ENCODE measurements at places on chromosomes 12 and 14.

GRCh38 chr12:122356192-122356635 is 66.3 kb downstream of the CLIP1 start:
- peak; percentile 72 for DNase-seq

- DNase-seq, result no peak
Observed at GRCh38 chr12:132466241-132467201, 23.4 kb upstream of the FBRSL1 start.

DNA sequence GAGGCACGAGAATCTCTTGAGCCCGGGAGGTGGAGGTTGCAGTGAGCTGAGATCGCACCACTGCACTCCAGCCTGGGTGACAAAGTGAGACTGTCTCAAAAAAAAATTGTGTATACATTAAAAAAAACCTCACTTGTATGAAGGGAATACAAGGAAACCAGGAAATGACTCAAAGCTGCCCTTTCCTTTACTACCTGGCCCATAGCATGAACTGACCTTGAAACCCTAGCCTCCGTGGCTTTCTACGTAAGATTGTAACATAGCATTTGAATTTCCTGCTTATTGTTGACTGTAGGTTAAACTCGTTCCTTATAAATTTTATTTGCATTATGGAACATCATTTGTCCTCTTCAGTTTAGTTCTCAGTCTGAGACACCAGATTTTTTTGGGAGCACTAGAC is 9.1 kb upstream of the DDX47 start:
- DNase-seq, result no peak

- DNase-seq, result no peak
Observed at GRCh38 chr14:25933731-25934130, 664.1 kb downstream of the NOVA1 start.

DNA sequence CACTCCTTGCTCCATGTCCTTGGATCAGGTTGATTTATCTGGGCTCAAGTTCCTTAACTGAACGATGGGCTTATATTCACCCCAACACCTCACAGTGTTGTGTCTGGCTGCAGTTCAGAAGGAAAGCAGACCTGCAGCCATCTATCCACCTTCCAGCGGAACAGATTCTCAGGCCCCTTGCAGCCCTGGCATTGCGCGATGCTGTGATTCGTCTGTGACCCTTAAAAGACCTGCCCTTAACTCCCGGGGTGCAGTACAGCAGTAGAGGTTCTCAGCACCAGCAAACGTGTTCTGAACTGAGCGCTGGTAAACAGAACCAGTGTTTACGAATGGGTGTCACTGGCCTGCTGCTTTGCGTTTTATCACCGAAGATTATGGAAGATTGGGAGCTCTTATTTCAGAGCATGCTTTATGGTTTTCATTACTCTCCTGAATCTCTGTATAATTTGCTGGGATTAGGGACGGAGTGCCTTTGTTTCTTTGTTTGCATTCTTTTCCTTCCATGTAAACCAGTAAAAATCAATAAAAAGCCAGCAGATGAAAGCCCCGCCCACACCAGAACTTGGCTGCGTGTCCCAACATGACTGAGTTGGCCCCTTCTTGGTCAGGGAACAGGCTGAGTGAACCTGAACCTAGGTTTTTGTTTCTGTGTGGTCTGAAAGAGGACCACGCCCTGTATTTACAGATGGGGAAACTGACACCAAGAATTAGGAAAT is 286.7 kb upstream of the CRY1 start:
- DNase-seq, result no peak

DNA sequence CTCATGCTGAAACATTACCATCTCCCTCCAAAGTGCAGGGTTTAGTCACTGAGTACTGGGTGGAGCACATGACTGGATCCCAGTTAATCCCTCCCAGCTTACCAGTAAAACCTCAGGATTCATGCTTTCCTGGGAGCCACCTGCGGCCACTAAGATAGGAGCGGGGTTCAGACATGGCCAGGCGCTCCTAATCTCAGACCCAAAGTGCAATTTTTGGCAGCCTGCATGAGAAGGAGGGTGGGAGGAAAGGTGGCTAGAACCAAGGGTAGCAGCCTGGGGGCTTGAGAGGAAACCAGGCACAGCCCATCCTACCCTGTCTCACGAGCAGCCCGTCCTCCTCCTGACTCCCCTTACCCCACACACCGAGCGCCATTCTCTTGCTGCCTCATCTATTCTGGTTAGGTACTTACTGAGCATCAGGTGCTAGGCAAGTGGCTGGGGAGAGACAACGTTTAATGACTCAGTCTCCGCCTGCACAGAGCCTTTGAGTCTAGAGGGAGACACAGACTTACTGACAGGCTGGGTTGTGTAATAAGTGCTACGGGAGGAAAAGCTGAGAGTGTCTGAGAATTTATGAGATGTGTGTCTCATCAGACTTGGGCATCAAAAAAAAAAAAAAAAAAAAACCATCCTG is 9.9 kb downstream of the GPRC5A start:
- peak; percentile 20 for DNase-seq

DNA sequence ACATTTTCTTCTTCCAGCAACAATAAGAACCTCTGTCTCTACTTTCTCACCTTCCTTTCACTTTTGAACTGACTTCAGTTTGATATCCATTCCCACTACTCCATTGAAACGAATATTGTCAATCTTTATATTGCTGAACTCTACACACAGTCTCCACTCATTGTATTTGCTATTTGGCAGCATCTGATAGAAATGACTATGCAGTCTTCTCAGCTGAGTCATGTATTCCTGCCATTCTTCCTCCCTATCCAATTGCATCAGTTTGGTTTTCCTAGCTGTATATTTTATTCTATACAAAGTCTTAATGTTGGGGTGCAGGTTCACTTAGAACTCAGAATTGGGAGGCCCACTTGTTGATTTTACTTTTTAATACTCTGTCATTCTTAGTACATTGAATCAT is 107.5 kb upstream of the CPNE8 start:
- DNase-seq, result no peak

DNA sequence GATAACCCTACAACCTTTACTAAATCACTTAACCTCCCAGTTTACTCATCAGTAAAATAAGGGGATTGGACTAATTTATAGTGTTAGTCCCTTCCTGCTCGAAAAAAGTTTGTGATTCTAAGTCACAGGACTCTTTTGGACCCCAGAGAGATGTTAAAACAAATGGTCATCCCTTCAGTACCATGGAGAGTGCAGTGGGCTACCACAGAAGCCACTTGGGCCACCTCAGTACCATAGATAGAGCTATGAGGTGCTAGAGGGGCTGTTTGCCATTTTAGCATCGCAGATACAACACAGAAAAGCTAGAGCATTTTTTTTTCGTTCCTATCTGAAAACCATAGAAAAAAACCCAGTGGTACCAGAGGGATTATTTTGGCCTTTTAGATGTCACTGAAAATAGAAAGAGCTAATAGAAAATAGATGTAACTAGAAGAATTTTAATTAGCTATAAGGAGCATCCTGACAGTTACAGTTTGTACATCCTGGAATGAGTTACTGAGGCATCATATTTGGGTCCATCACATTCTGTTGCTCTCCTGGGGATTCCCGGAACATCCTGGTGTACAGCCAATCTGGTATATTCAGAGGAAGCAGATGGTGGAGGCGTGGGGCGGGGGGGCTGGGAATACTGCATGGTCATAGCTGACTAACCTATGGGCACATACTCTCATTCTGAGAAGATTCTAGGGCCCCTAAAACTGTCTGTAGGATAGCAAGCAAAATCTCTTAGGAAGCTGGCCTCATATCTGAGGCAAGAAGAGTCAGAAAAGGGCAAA is 2.8 kb downstream of the ZNF219 start:
- DNase-seq, result no peak
